NCI-H1092 treated with DMSO at 0.1 percent for 48 hours (cell line): ENCODE measurements at places on chromosomes 2 and 18.
A peak's percentile ranks its signal among the peaks of the same experiment; 100 is the strongest.

DNA sequence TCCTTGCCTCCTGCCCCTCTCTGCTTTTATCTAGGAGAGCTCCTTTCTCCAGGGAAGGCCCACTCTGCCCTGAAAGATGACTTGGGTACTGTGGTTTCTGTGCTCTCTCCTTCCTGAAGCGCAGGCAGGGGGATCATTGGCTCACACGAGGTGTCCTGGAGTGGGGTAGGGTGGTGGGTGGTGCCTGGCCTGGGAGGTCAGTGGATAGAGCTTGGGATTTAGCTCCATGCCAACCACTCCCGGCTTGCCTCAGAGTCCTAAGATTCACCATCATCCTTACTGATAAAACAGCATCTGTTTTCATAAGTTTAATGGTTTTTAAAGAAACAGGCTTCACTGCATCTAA is 63.1 kb downstream of the CIB4 start:
- DNase-seq = no peak

DNA sequence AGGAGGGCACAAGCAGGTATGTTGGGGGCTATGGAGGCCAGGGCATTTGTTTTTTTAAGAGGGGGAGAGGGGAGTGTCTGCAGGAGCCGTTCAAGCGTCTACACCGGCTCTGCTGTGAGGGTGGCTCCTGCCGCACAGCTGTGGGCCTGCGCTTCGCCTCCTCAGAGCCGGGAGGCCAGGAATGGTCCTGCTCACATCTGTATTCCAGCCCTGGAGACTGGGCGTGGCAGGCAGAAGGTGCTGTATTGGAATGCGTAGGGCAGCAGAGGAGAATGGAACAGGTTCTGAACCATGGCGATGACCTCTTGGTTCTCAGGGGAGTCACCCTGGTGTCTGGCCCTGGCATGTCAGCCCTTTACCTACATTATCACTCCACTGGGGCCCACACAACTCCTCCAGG is 26.8 kb upstream of the INHBB start:
- no peak for DNase-seq

GRCh38 chr2:43569921-43570320 is 25.9 kb downstream of the THADA start:
- DNase-seq = no peak

DNA sequence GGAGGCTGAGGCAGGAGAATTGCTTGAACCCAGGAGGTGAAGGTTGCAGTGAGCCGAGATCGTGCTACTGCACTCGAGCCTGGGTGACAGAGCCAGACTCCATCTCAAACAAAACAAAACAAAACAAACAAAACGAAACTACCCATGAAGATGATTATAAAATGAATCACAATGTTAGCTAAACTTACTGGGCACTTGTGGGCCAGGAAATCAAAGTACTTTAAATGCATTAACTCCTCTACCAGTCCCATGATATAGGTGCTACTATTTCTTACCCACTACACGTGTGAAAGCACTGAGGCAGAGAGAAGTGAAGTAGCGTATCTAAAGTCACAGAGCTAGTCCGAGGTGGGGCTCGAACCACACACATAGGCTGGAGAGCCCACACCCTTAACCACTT is 53.6 kb downstream of the POLE4 start:
- DNase-seq = no peak

GRCh38 chr18:50320719-50321118 is 33.2 kb upstream of the CXXC1 start:
- no peak for DNase-seq

DNA sequence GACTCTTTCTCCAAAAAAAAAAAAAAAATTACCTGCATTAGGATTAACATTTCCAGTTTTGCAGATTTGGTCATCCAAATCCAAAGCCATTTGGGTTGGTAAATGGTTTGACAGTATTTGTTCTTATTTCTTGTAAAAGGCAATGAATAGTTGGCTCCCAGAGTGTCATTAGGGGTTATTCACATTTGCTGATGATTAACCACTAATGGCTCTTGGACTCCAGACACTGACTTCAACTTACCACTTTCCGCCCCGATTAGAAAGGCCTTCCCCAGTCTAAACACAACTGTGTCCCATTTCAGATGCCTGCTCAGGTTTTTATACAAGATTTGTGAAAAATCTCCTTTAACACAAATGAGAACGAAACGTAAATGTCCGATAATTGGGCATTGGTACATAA is 9.6 kb upstream of the TGIF1 start:
- DNase-seq = no peak

DNA sequence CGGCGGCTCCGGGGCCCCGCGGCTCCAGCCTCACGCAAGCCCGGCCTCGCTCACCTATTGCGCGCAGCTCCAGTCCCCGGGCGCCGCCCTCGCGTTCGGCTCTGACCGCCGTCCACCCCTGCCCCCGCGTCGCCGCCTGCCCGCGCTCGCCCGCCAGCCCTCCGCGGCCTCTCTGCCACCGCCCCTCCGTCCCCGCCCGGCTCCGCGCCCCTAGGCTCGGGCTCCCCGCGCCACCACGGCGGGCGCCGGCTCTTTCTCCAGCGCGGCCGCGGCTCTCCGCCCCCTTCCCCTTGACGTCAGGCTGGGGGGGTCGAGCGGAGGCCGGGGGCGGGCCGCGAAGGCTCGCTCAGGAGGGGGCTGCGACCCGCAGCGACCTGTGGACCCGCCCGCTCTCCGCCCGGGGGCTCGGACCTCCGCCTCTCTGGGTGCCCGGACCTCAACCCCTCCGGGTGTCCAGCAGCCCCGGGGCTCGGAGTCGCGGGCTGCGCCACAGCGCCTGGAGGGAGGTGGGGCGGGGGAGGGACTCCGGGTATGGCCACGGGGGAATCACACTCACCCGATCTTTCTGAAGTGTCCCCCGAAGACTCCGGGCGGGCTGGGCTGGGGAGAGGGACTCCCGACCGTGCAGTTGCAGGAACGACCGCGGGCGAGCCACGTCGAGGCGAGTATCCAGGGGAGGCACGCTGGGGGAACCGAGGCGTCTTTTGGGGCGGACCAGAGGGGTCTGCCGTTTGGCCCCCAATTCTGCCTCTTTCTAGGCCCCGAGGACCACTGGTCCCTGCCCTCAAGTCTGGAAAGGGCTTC is at the start of gene SEMA4C:
TSS of gene SEMA4C (minus strand) at position 259 of the 804 bp plus-strand sequence. CDS start 2,194 bp downstream, outside the sequence.
- peak; percentile 33 for DNase-seq

- DNase-seq = no peak
Observed at GRCh38 chr2:207920321-207920720, 105.0 kb downstream of the PLEKHM3 start.

DNA sequence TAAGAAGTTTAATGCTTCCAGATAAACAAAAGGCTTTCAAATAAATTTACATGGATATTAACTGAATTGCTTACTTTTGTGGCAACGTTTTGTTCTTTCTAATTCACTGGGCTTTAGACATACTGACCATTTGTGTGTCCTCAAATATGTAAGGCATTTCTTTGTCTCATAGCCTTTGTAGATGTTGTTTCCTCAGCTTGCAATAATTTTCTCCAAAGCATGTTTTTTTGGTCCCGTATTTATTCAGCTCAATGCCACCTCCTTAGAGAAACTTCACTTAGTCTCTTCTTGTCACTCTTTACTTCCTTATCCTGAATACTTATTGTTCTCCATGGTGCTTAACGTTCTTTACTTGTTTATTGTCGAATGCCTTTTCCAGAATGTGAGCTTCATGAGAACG is 98.5 kb downstream of the NUP35 start:
- DNase-seq = no peak

GRCh38 chr2:190167702-190168101 is 105.2 kb upstream of the MSTN start:
- DNase-seq = no peak

GRCh38 chr2:148644883-148645538 is 460 bp downstream of the EPC2 start:
- DNase-seq = peak; percentile 89

GRCh38 chr2:5942204-5942603 is 250.0 kb downstream of the SOX11 start:
- DNase-seq = no peak

GRCh38 chr18:9987345-9987744 is 73.5 kb downstream of the VAPA start:
- no peak for DNase-seq

- DNase-seq = no peak
Observed at GRCh38 chr2:86123328-86123925, 17.4 kb downstream of the PTCD3 start.

DNA sequence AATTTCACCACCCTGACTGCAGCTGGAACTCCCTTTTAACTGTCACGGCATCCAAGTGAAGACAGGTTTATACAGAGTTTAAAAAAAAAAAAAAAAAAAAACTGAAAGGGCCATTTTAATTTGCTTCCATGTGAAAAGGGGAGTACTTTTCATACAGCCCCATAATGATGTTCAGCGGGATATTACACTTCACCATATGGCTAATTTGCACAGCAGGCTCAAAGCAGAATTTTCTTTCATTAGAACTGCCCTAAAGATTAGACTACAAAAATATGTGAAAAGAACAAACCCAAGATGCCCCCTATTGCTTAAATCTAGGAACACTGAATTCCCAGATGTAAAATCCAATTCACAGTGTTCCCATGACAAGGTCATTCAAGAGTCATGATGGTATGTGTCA is 301.8 kb downstream of the EXOC6B start:
- DNase-seq = no peak

DNA sequence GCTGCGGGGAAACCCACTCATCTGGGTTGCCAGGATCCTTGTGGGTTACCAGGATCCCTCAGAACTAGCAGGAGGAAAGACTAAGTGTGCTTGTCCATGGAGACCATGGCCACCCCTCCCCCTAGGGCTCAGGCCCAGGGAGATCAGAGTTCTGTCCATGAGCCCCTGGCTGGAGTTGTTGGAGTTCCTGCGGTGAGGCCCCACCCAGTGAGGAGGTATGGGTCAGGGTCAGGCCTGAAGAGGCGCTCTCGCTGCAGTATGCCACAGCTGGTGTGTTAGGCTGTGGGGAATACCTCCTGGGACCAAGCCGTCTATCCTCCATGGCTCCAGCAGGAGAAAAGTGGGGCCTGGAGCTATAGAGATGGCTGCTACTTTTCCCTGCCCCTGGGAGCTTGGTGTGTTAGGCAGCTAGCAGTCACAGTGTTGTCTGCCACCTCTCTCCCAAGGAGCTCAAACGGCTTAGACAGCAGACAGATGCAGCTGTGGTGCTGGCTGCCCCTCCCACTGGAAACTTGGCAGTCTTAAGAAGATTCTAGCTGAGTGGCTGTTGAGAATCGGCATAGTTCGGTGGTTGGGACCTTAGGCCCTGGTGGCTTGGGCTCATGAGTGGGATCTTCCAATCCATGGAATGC is 240.3 kb upstream of the CELF4 start:
- DNase-seq = no peak

GRCh38 chr18:22550366-22550765 is 132.7 kb upstream of the CTAGE1 start:
- DNase-seq = no peak

GRCh38 chr2:64846177-64846576 is 143.0 kb upstream of the SLC1A4 start:
- no peak for DNase-seq

DNA sequence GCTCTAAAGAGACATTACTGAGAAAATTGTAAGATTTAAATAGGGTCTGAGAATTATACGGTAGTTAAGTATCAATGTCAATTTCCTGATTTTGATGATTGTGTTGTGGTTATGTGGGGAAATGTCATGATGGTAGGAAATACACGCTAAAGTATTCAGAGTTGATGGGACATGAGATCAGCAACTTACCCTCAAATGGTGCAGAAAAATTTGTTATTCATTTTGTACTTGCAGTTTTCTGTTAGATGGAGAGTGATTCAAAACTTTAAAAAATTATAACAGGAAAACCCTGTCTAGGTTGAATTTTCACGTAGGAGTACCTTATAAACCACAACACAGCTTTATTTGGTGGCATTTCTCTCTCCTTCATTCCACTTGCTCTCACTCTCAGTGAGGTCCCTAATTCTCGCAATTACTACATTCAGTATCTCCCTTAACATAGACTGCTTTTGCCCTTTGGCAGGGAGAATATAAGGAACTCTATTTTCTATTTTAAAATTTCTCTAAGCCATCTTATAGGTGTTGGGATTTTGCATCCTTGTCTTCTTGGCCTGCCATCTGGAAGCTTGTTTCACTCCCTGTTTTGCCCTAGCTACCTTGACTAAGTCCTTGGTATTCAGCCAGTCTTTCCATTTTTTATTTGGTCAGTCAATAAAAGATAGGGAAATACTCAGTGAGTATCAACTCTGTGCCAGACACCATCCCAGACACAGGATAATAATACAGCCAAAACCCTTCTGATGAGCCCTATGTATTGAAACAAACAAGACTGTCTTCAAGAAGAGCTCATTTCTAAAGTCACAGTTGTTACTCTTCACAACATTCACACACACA is 550.6 kb upstream of the ACVR2A start:
- DNase-seq = no peak

GRCh38 chr2:39437522-39438296 is 624 bp upstream of the MAP4K3 start:
- DNase-seq = peak; percentile 58

DNA sequence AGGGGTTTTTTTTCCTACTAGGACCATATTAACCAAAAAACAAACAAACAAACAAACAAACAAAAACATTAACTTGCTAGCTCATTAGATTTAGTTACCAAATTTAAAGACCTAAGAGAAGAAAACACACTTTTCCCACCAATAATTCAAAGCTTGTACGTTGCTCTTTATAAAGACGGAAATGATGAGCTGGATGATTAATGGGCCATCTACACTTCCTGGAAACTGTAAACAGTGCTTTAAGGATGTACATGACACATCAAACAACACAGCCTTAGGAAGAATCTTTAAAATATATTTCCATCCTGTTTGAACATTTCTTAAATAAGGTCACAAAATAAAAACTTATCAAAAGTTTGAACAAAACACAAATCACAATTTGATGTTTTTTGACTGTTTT is 982 bp downstream of the BMP10 start:
- no peak for DNase-seq

DNA sequence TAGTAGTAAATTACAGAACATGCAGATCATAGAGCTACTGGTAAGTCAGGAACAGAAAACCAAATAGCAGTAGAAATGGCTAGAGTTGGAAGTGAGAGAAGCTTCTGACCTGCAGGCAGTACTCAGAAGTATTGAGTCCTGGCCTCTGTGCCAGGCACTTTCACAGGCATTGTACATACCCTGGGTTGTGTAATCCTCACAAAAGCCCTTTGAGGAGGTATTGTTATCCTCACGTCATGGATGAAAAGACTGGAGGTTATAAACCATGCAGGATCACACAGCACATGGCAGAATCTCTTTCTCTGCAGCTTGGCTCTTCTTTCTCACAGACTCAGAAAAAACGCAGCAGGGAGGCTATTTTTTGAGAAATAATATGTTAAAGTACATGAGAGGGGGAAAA is 789.3 kb upstream of the FAM98A start:
- DNase-seq = no peak
